ENCODE measurements at places on chromosomes 6 and 20.
A peak's percentile ranks its signal among the peaks of the same experiment; 100 is the strongest.

- no peak for DNase-seq
These were observed 130.0 kb upstream of the SGK1 start for GRCh38 chr6:134447883-134448387.

- DNase-seq = no peak
These were observed 166.6 kb downstream of the SASH1 start for GRCh38 chr6:148509119-148509799.

DNA sequence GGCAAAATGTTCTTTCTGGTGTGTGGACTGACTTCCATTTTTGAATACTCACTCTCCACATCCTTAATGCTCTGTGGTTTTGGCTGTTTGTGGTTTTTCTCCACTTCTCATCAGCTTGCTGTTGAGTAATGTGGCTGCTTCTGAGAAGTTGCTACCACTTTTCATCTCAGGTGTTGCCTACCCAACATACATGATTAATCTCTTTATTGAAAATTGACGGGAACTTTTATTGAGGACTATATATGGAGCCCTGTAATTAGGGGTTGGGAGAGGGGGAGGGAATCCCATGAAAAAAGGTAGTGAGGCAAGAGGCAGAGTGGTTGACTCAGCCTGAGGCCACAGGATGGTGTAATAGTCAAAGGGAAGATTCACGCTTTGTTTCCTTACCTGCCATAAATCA is 17.6 kb downstream of the IL22RA2 start:
- DNase-seq = no peak

GRCh38 chr6:96886519-96886918 is 11.2 kb downstream of the NDUFAF4 start:
- no peak for DNase-seq

- no peak for DNase-seq
These were observed 34.6 kb upstream of the PTGIS start for GRCh38 chr20:49602345-49603208.

GRCh38 chr6:116793224-116793623 is 27.7 kb upstream of the FAM162B start:
- DNase-seq = no peak

- DNase-seq = no peak
These were observed 65.3 kb downstream of the BACH2 start for GRCh38 chr6:90231308-90231707.

DNA sequence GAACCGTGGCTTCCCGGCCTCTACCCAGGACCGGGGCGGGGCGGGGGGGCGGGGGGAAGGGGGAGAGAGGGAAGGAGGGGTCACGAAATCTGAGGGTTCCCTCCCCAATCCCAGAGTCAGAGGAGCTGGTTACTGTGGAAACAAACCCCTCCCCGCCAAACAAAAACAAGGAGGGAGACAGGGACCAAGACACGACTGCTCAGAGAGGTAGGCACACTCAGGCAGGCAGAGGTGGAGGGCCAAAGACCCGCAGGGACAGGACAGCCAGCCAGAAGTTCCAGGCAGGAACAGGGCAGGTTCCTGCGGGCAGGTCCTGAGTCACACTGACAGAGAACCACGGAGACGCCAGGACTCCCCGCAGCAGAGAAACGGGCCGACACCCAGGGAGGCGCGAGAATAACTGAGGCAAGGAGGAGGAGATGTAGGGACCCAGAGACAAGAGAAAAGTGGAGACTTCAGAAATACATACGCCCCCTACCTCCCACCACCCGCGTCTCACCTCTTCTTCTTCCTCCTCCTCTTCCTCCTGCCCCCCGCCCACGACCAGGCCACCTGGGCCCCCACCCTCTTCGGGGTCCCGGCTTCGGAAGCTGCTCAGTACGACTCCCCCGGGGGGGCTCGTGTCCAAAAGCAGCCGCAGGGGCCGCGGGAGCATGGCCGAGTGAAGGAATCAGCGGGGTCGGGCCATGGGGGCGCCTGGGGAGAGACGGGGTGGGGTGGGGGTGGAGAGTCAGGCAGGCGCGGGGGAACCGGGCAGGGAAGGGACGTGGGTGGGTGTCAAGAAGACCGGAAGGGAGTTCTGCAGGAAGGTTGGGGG is 578 bp downstream of the RGL2 start:
- no peak for DNase-seq

- no peak for DNase-seq
These were observed 27.1 kb upstream of the MICB start for GRCh38 chr6:31470801-31471200.

DNA sequence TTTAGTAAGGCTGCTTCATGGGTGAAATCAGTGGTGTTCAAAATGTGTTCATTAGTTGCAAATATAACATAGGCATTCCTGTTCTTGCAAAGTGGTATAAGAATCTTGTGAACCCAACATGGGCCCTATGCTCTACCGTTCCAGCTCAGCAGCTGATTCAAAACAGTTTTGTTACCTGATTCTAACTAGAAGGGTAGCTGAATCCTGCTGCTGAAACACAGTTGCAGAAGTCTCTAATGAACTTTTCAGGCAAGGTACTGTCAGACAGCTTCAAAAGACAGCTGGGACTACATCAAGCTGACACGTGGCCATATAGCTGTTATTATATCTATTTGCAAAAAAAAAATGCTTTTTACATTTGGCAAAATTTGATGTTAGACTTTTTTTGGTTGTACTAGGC is 22.7 kb downstream of the THEMIS start:
- DNase-seq = no peak

DNA sequence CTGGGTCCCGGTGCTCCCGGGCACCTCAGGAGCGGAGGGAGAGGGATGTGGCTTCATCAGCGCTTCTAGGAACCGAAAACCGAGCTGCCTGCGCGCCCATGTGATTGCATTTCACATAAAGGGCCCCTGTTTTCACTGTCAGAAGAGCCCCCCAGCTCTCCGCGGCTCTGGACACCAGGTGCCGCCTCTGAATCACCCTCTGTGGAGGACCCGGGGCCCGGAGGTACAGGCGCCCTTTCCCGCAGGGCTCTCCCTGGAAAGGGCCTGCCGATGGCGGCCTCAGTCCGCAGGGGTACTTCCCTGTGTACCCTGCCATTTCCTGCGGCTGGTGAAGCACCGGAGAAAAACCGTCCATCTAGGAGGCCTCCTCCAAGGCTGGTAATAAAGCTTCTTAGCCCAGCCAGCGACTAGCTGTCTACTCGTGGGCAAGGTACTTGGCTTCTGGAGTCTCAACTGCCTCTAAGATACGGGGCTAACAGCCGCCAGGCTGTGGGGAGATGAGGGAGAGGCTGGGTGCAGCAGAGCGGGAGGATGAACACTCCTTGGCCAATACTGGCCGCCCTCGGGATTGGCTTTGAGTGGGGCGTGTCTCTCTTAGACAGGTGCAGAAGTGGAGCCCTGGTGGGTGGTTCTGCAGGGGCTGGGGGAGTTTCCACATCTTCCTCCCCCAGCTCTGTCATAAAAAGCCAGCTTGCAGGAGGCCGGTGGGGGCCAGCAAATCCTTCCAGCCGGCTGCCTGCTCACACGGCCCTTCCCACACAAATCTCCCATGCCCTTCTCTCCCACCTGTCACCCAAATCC is 1.6 kb downstream of the PPP1R16B start:
- DNase-seq = peak; percentile 3

- no peak for DNase-seq
These were observed 17.2 kb upstream of the NOX3 start for GRCh38 chr6:155472886-155473285.

DNA sequence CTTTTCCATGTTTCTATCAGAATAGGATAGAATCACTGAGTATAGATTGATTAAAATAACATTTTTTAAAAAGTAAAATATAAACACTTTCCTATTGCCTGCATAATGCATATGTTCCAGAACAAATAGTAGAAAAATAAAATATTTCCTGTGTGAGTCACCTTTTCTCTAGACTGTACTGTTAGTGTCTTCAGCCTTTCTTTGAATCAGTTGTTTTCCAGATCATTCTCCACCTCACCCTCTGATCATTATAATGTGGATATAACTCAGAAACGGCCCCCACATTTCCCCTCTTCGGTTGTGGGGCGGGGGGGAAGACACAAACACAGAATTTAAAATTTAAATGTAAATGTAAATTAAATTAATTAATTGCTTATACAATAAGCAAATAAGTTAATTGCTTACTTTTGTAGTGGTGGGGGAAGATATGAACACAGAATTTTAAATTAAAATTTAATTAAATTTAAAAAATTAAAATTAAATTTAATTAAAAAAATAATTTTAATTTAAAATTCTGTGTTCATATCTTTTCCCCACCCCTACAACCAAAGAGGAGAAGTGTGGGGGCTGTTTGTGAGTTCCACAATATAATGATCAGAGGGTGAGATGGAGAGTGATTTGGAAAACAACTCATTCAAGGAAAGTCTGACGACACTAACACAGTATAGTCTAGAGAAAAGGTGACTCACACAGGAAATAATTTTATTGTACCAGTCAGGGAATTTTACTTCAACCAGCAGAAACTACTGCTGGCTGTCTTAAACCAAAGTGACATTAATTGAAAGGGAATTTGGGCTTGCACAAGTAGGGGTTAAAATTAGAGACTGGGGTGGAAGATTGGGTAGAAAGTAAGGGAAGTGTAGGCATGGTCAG is 37.1 kb upstream of the PROKR2 start:
- no peak for DNase-seq

- no peak for DNase-seq
These were observed 220.4 kb upstream of the JARID2 start for GRCh38 chr6:15025446-15025845.

DNA sequence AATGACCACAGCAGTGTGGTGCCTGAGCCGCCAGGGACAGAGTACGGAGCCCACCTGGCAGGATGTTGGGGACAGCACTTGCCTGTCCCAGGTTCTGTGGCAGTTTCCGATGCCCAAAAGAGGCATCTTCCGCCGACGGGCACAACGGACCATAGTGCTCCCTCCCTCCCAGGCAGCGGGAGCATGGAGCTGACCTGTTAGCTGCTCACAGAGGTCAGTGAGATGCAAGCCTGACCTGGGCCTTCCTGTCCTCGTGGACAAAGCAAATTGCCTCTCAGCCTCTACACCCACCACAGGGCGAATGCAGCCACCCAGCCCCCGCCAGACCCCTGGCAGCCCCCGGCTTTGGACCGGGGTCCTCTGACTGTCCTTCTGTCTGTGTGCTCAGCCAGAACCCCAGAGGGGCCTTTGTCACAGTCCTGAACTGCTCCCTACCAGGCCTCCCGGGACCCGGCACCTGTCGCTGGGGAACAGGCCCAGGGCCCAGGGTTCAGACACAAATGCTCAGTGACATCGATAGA is 16.2 kb upstream of the FRMD1 start:
- DNase-seq = no peak

DNA sequence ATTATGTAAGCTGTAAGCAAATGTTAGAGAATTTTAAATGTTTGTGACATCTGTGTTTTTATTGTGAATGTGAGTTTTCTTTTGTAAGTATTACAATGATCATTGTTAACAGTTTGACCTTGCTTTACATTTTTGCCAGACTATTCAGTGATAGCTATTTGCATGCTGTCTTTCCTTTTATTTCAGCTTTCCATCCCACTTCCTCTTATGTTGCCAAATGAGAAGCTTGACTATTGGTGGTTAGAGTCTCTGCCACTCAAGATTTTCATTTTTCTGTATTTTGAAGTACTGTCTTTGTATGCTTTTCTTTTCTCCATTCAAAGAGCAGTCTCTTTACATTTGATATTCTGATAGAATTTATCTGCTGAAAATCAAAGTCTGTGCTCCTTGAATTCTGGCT is 104.1 kb downstream of the PRIM2 start:
- no peak for DNase-seq

DNA sequence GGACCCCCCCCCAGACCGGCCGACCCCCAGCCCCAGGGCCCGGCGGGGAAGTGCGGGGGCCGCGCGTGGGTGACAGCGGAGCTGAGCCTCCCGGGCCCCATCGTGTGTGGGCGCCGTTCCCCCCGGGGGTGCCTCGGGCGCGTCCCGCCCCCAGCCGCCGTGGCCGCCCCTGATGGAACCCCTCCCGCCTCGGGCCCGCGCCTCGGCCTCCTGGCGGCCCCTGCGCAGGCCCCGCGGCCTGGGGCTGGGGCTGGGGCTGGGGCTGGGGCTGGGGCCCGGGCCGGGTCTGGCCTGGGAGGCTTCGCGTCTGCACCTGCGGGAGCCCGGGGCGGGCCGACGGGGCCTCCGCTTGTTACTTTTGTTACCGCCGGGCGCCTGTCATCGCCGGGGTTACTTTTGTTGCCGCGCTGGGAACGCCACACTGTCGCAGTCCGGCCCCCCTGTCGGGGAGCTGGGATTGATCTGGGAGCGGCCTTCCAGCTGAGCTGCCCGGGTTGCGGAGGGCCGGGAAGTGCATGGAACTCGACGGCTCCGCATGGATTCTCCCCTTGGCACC is 598 bp downstream of the OGFR start:
- DNase-seq = no peak

DNA sequence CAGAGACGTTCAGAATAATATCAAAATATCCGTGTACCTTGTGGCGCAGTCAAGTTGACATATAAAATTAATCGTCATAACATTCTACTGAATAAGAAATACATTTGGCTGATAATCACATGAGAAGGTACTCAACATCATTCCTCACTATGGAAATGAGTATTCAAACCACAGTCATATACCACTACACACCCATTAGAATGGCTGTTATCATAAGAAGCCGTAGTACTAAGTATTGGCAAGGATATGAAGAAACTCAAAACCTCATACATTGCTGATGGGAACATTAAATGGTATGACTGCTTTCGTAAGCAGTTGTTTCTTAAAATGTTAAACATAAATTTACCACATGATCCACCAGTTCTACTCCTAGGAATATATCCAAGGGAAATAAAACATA is 244.7 kb downstream of the CDKAL1 start:
- DNase-seq = no peak

DNA sequence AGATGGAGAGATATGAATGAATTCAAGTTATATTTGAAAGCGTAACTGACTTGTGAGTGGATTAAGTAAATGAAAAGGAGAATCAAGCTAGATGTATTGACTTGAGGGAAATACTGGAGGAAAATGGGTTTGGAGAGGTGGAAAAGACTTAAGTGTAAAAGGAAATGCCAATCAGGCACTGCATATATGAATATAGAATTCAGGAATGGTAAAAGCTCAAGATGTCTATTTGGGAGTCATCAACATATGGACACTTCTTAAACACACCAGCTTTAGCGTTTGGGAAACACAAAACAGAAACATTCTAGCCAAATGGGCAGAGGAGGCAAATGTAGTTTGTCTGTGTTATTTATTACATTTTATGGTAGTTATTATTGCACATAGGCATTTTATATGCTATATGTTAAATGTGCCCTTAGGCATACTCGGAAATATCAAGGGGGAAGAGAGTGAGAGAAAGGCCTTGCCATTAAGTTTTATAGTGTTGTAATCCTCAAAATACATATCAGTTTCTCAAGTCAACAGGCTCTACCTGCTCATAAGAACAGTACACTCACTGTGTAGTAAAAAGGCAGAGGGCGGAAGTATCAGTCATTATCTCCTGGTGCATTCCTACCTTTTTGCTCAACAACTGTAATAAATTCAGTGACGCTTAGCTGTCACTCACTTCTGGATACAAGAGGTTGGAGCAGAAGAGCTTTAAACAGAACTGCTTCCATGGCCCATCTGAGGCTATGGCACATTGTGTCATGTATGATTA is 33.7 kb upstream of the ME1 start:
- no peak for DNase-seq

- DNase-seq = no peak
These were observed 951 bp downstream of the FOXP4 start for GRCh38 chr6:41546866-41547798.

GRCh38 chr20:18004384-18005031 is 35.7 kb downstream of the MGME1 start:
- DNase-seq = no peak

Measured in stimulated activated CD8-positive, alpha-beta memory T cell treated with anti-CD3 and anti-CD28 coated beads, Interleukin-7, amount 100 ng/mL, for 24 hours (primary cell).